ENCODE measurements at places on chromosomes 13 and 19.

- no peak for DNase-seq
Observed at GRCh38 chr19:19470579-19470978, 44.8 kb downstream of the TSSK6 start.

GRCh38 chr13:40275155-40275554 is 391.3 kb downstream of the FOXO1 start:
- no peak for DNase-seq

DNA sequence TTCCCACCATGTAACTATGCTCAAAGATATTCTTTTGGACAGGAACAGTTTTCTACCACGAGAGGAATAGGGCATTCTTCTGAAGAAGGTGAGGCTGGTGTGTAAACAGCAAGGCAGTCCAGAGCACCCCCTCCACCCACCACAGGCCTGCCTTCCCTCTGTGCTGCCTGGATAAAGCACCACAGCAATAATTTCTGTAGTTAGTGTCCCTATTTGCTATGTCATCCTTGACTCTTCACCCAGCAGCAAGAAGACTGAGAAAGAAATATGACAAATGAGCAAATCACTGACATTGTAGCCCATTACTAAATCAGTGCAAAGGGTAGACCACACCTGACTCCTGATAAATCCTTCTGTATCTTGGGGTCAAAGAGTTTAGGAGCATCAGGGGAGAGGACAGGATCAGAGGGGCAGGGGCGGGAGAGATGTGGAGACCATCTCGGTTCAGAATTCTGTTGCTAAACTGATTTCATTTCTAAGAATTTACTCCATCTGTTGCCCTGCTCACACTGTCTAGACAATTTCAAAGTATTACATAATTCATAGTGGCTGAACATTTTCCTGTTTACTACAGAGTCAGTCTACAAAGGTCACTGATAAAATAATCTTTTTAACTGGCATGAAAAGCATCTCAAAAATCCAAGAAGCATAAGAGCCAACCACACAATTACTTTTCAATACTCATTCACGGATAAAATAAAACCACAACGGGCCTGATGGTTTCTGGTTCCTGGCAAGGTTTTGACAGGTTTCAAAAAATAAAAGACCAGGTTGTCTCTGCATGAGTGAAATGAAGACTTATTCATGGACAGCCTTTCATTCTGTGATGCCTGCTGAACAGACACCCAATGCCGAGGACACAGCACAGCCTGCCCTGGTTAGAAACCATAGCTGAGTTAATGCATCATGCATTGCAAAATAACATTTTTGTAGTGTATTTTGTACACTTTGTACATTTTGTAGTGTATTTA is 88.4 kb upstream of the IRS2 start:
- DNase-seq, result no peak

DNA sequence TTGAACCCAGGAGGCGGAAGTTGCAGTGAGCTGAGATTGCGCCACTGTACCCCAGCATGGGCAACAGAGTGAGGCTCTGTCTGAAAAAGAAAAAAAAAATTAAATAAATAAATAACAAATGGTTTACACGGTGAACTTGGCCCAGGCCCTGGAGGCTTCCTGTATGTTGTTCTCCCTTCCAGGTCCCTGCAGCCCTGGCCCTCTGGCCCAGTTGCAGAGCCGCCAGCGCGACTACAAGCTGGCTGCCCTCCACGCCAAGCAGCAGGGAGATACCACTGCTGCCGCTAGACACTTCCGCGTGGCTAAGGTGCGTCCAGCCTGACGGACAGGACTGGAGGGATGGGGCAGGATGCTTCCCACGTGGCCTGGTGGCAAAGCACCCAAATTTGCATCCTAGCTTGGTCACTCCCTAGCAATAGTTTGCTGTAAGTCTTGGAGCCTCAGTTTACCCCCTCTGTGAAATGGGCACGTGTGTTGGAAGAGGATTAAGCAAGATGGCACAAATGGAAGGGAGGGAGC is 11.9 kb downstream of the CC2D1A start:
- no peak for DNase-seq

DNA sequence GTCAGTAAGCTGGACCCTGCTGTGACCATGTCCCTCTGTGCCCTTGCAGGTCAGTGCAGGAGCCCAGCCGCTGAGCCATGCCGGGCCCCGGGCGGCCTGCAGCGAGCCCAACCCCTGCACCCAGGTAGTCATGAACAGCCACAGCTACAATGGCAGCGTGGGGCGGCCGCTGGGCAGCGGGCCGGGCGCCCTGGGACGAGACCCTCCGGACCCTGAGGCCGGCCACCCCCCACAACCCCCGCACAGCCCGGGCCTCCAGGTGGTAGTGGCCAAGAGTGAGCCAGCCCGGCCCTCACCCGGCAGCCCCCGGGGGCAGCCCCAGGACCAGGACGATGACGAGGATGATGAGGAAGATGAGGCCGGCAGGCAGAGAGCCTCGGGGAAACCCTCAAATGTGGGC is 6.9 kb downstream of the KCNN1 start:
- no peak for DNase-seq

DNA sequence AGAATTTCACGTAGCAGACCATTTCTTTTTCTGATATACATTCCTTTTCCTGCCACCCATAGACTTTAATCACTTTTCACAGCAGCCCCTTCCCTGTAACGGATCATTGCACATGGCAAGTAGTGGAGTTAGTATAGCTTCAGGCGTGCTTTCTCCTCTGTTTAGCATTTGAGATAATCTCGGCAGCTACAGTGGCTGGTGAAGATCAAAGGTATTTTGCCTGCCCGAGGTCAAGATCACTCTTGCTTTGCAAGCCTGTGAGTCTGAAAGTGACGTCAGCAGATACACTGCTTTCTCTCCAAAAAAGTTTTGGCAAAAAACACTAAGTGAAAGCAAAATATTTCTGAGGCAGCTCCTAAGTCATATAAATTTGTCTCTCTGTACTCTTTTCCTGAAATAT is 260.0 kb downstream of the NDFIP2 start:
- DNase-seq, result no peak

- no peak for DNase-seq
Observed at GRCh38 chr13:97353927-97354675, 79.9 kb upstream of the RAP2A start.

GRCh38 chr19:2603334-2603733 is 99.2 kb downstream of the GNG7 start:
- no peak for DNase-seq

DNA sequence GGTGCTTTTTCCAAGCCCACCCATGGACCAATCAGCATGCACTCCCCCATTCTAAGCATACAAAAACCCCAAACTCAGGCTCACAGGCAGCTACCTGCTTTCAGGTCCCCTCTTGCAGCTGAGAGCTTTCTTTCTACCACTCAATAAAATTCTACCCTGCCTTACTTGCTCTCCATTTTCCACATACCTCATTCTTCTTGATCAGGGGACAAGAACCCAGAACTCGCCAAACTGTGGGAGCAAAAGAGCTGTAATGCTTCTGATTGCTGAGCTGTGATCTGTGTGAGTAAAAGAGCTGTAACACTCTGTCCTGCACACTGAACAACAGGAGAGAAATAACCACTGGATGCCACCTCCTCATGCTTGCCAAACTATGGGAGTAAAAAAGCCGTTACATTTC is 972.1 kb downstream of the SLITRK5 start:
- DNase-seq, result no peak

GRCh38 chr19:45474606-45475521 is 7.1 kb downstream of the FOSB start:
- DNase-seq, result peak; percentile 31

DNA sequence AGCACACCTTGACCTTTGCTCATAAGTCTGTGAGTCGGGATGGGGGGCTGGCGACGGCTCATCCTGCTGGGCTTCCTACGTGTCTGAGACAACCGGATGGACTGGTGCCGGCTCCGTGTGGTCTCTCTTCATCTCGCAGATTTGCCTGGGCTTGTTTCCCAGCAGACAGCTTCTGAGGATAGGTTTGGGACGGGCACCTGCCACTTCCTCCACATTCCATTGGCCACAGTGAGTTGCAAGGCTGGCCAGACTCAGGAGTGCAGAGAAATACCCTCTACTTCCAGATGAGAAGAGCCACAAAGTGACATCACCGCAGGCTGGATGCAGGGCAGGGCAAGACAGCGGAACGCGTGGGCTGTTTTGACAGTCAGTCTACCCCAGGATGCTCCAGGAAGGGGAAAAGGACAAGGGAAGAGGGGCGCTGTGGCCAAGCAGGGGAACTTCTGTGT is 48.1 kb downstream of the IRS2 start:
- DNase-seq, result no peak

GRCh38 chr13:23427342-23427843 is 6.1 kb downstream of the SACS start:
- no peak for DNase-seq

GRCh38 chr13:101474419-101474957 is 22.0 kb downstream of the ITGBL1 start:
- DNase-seq, result no peak

DNA sequence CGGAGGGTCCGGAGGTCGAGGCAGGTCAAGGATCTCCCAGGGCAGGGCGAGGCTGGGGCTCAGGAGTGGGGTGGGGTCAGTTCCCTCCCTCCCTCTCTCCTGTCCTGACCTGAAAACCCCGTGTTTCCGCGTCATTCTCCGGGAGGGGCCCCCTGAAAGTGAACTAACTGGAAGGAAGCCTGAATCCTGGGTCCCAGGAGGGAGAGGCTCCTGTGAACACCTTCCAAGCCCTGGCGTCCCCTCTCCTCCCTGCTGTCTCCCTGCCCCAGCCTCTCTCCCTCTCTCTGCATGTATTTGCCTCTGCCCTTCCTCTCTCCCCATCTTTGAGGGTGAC is 741 bp upstream of the CADM4 start:
- no peak for DNase-seq

GRCh38 chr13:64417581-64417980 is 2812.6 kb downstream of the PCDH9 start:
- no peak for DNase-seq

- DNase-seq, result no peak
Observed at GRCh38 chr13:66482836-66483235, 747.3 kb downstream of the PCDH9 start.

DNA sequence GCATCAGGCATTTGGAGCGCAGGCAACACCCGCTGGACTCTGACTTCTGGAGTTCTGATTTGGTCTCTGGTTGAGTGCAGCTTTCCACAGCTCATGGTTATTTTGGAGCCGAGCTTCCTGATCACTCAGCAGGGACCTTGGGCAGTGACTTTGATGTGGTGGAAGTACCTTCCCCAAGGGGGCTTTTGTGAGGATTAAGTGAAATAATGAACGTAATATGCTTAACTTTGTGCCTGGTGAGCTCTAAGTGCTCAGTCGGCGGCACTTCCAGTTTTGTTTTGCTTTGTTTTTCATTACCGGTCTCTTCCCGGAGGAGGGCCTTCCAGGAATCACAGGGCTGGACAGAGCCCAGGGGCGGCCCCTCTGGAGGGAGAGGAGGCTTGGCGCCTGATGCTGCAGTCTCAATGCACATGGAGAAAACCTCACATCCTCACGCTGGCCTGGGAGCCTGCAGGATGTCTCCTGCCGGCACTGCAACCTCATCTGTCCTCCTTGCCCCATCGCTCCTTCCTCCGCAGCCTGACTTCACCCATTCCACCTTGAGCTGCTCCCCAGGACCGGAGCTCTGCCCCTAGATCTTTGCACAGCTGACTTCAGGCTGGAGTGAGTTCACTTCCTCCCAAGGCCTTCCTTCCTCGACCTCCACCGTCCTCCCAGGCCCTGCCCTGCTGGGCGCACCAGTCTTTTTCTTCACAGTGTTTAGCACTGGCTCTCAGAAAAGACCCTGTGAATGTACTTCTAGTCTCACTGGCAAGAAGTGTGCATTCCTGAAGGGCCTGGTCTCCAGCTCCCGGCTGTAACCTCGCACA is 1.5 kb downstream of the PLEKHF1 start:
- DNase-seq, result no peak

DNA sequence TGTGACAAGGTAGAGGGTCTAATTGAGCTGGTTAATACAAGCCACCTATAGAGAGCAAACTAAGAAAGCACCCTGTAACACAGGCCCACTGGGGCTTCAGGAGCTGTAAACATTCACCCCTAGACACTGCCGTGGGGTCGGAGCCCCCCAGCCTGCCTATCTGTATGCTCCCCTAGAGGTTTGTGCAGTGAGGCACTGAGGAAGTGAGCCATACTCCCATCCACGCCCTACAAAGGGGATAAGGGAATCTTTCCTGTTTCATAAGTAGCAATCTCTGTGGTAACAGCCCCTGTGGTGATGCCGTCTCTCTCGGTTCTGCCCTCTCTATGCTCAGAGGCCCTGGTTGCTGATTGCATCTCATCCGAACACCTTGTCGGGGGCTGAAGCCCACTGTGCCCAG is 94.2 kb upstream of the GJB6 start:
- no peak for DNase-seq
